Tibial nerve (tissue), 4 donors: ENCODE measurements at places on chromosomes 1 and 21. TPM values are rescaled to one million over a fixed set of nuclear protein-coding genes. Genes with fewer than 3 reads are reported as not detected.

CAPN9 gene
- not detected for total RNA-seq

GRCh38 chr1:174114788-174115448, 44.4 kb upstream of the RABGAP1L start:
- no peaks in the 10 kb centered on the region for H3K27me3 ChIP-seq
- H3K36me3 ChIP-seq: no peaks in the 10 kb centered on the region
- H3K4me1 ChIP-seq: no peaks in the 10 kb centered on the region
- no peak overlapping the region for H3K4me3 ChIP-seq
- H3K27ac ChIP-seq: no peak overlapping the region

DNA sequence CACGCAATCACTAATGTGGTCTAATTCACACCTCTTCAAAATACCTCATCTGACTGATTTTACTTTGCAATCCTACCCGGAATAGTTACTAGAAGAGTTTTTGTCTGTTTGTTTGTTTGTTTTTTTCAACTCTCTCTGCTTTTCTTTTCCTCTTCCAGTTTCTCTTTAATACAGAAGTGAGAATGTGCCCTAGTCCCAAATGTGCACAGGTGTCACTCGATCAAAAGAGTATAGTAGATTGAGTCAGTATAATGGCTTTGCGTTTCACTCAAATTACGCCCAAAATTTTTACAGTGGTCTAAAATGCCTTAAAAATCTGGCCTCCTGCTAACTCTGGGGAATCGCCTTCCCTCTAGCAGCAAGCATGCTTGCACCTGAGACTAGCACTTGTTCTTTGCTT, 1536.8 kb downstream of the KCNT2 start:
- no peaks in the 10 kb centered on the region for H3K36me3 ChIP-seq
- H3K27ac ChIP-seq: no peak overlapping the region
- no peak overlapping the region for H3K4me3 ChIP-seq
- no peaks in the 10 kb centered on the region for H3K4me1 ChIP-seq
- no peaks in the 10 kb centered on the region for H3K27me3 ChIP-seq

- H3K36me3 ChIP-seq: no peaks in the 10 kb centered on the region
- no peak overlapping the region for H3K27ac ChIP-seq
- H3K27me3 ChIP-seq: no peaks in the 10 kb centered on the region
- peaks cover 10% of the 10 kb centered on the region for H3K4me1 ChIP-seq
- no peak for DNase-seq
These were observed 89.1 kb upstream of the USP24 start for GRCh38 chr1:55304229-55304740.

TMEM269 gene
- total RNA-seq: 0.22 TPM
